ENCODE measurements at places on chromosomes 1 and 21. TPM values are rescaled to one million over a fixed set of nuclear protein-coding genes. Genes with fewer than 3 reads are reported as not detected.

The LINGO4 gene
- not detected for total RNA-seq

The ADGRB2 gene
- 34.8 TPM for total RNA-seq

- DNase-seq, result no peak
- H3K27me3 ChIP-seq, result no peaks in the 10 kb centered on the region
- peak overlapping the region; percentile 70 for H3K27ac ChIP-seq
- H3K36me3 ChIP-seq, result peaks cover 11% of the 10 kb centered on the region
- H3K4me1 ChIP-seq, result peaks cover 60% of the 10 kb centered on the region
Observed at GRCh38 chr1:214416417-214416816, 135.0 kb downstream of the PTPN14 start.

DNA sequence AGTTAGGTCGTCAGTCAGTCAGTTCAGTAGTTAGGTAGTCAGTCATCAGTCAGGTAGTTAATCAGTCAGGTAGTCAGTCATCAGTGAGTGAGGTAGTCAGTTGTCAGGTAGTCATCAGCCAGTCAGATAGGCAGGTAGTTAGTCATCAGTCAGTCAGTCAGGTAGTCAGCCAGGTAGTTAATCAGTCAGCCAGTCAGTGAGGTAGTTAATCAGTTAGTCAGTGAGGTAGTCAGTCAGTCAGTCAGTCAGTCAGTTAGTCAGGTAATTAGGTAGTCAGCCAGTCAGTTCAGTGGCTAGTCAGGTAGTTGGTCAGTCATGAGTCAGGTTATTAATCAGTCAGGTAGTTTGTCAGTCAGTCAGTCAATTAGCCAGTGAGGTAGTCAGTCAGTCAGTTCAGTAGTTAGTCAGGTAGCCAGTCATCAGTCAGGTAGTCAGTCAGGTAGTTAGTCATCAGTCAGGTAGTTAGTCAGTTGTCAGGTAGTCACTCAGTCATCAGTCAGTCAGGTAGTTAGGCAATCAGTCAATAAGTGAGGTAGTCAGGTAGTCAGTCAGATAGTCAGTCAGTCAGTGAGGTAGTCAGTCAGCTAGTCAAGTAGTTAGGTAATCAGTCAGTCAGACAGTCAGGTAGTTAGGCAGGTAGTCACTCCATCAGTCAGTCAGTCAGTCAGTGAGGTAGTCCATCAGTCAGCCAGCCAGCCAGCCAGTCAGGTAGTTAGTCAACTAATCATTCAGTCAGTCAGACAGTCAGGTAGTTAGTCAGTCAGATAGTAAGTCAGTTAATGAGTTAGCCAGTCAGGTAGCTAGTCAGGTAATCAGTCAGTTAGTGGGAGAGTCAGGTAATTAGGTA lies 16.2 kb downstream of the KRTAP10-1 start:
- H3K27me3 ChIP-seq, result no peaks in the 10 kb centered on the region
- H3K36me3 ChIP-seq, result no peaks in the 10 kb centered on the region
- no peaks in the 10 kb centered on the region for H3K4me1 ChIP-seq

GRCh38 chr1:208497866-208498541 lies 253.8 kb upstream of the PLXNA2 start:
- H3K27ac ChIP-seq, result no peak overlapping the region
- no peak overlapping the region for H3K4me3 ChIP-seq
- no peaks in the 10 kb centered on the region for H3K27me3 ChIP-seq
- no peaks in the 10 kb centered on the region for H3K4me1 ChIP-seq
- no peaks in the 10 kb centered on the region for H3K36me3 ChIP-seq
- DNase-seq, result no peak

DNA sequence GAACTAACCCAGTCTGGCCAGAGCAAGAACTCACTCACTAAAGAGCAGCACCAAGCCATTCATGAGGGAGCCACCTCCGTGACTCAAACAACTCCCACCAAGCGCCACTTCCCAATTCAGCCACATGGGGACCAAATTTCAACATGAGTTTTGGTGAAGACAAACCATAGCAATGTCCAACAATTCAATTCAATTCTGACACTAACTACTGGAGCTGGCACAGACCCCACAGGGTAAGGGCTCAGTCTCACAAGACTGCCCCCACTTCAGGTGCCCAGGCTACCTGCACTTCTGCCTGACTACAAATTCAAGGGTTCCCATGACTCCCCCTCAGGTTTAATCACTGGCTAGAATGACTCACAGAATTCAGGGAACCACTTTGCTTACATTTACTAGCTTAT lies 48.8 kb upstream of the RAP1A start:
- no peak overlapping the region for H3K27ac ChIP-seq
- no peak for DNase-seq
- no peaks in the 10 kb centered on the region for H3K4me1 ChIP-seq
- no peaks in the 10 kb centered on the region for H3K36me3 ChIP-seq
- no peak overlapping the region for H3K4me3 ChIP-seq

The LRRC47 gene
- 51.0 TPM for total RNA-seq

GRCh38 chr1:63984257-63984929 lies 210.6 kb downstream of the ROR1 start:
- H3K27me3 ChIP-seq, result no peaks in the 10 kb centered on the region
- no peaks in the 10 kb centered on the region for H3K36me3 ChIP-seq
- H3K4me1 ChIP-seq, result peaks cover 16% of the 10 kb centered on the region
- DNase-seq, result no peak
- no peak overlapping the region for H3K27ac ChIP-seq

The OR2M4 gene
- total RNA-seq, result not detected

The DIRAS3 gene
- total RNA-seq, result not detected

GRCh38 chr1:101664726-101665125 lies 332.0 kb downstream of the OLFM3 start:
- no peak overlapping the region for H3K4me3 ChIP-seq
- no peak for DNase-seq
- H3K36me3 ChIP-seq, result no peaks in the 10 kb centered on the region

The SV2A gene
- 2.9 TPM for total RNA-seq

GRCh38 chr21:18495523-18495922 lies 91.9 kb upstream of the TMPRSS15 start:
- H3K27me3 ChIP-seq, result no peaks in the 10 kb centered on the region
- no peak for DNase-seq
- H3K4me3 ChIP-seq, result no peak overlapping the region
- H3K27ac ChIP-seq, result no peak overlapping the region
- H3K4me1 ChIP-seq, result no peaks in the 10 kb centered on the region

DNA sequence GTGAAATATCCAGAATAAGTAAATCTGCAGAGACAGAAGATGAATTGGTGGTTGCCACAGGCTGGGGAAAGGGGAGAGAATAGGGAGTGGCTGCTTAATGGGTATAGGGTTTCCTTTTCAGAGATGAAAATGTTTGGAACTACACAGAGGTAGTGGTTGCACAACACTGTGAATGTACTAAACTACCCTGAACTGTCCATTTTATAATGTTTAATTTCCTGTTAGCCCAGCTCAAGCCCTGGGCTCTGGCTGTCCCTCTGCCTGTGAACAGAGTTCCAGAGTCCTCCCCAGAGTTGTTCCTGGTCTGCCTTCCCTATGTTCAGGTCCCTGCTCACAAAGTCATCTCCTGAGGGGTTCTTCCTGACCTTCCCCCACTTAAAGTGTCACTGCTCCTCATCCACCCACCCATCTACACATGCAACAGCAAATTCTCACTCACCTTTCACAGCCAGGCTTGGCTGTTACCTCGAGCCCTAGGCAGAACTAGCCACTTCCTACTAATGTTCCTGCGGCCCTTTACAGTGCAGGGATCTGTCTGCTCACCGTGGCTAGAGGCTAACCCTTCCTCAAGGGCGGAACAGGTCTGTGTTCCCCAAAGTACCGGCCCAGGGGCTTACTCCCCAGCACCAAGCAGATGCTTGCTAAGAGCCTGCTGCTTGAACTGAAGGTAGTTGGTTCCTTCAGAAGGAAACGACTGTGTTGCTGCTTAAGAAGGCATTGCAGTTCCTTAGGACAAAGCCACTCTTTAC lies 22.4 kb downstream of the DHCR24 start:
- H3K27me3 ChIP-seq, result no peaks in the 10 kb centered on the region
- no peak overlapping the region for H3K27ac ChIP-seq
- DNase-seq, result no peak
- no peaks in the 10 kb centered on the region for H3K4me1 ChIP-seq
- no peak overlapping the region for H3K4me3 ChIP-seq

DNA sequence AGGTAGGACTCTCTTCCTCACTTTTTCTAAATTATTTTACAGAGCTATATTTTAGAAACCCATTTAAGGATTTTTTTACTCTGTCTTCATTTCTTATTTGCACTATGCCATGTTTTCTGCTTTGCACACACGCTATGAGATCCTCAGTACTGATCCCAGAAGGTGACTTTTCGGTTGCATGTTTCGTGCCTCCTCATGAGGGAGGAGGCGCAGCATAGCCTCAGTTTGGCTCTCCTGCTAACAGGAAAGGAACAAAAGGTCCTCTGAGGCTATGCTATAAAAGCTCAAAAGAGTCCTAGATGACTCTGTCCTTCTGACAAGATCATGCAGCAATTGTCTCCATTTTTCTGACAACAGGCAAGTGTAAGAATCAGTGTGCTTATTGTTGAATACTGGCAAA lies 189.7 kb downstream of the GPR52 start:
- no peaks in the 10 kb centered on the region for H3K4me1 ChIP-seq
- DNase-seq, result no peak
- H3K27me3 ChIP-seq, result no peaks in the 10 kb centered on the region

The AJAP1 gene
- not detected for total RNA-seq

- H3K36me3 ChIP-seq, result no peaks in the 10 kb centered on the region
- H3K27ac ChIP-seq, result no peak overlapping the region
- DNase-seq, result no peak
- no peaks in the 10 kb centered on the region for H3K27me3 ChIP-seq
Observed at GRCh38 chr1:118360817-118361216, 175.8 kb upstream of the SPAG17 start.

DNA sequence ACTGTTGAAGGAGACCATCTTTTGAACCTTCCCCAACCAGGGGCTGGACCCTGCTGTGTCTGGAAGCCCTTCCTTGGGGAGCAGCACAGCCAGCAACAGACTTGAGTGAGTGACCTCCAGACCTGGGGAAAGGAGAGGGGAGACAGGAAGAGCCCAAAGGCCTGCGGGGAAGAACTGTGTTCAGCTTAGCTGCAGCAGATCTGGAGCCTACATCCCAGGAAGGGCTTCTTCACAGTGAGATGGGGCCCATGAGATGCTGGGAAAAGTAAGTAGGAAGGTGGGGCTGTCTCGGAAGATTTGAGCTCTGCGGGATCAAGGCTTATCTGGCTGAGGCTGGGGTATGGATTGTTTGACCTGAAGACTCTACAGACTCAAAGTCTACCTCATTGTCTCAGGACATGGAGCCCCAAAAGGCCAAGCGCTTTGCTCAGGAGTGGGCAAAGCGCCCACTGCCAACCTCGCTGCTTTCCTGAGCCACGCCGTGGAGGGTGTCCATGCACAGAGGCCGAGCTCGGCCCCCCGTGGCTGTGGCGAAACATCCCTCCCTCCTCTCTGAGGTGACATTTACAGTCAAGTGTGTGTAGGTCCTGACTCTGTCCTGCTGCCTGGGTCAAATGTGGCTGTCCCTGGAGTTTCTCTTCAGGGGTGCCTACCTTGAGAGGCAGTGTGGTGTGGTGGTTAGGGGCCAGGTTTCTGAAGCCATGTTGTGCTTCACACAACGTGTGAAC lies 24.5 kb downstream of the SPOCD1 start:
- H3K27ac ChIP-seq, result no peak overlapping the region
- no peak overlapping the region for H3K4me3 ChIP-seq
- no peaks in the 10 kb centered on the region for H3K36me3 ChIP-seq
- 0 out of 2 replicates have a peak, but pooled peaks cover 12% of the 10 kb centered on the region for H3K4me1 ChIP-seq

DNA sequence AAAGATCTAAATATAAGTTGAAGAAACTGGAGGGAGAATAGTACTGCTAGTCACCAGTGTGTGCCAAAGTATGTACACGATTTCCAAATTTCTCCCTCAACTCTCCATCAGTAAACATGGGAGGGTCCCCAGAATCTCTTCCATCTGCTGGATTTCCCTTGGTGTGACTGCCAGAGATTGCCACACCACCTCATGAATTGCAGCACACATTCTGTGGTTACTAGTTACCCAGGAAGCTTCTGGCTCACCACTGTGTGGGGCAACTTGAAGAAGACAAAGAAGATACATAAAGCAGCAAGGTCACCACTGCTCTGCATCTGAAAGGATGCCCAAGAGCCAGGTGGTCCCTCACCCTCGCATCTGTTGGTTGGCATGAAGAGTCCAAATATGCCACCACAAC lies 191.7 kb upstream of the ESRRG start:
- no peak for DNase-seq
- no peaks in the 10 kb centered on the region for H3K36me3 ChIP-seq
- H3K4me3 ChIP-seq, result no peak overlapping the region
- no peak overlapping the region for H3K27ac ChIP-seq

GRCh38 chr1:1033731-1034438 lies 14.0 kb downstream of the AGRN start:
- no peaks in the 10 kb centered on the region for H3K27me3 ChIP-seq
- H3K36me3 ChIP-seq, result no peaks in the 10 kb centered on the region
- DNase-seq, result no peak
- H3K4me1 ChIP-seq, result no peaks in the 10 kb centered on the region
- no peak overlapping the region for H3K4me3 ChIP-seq
- H3K27ac ChIP-seq, result no peak overlapping the region

DNA sequence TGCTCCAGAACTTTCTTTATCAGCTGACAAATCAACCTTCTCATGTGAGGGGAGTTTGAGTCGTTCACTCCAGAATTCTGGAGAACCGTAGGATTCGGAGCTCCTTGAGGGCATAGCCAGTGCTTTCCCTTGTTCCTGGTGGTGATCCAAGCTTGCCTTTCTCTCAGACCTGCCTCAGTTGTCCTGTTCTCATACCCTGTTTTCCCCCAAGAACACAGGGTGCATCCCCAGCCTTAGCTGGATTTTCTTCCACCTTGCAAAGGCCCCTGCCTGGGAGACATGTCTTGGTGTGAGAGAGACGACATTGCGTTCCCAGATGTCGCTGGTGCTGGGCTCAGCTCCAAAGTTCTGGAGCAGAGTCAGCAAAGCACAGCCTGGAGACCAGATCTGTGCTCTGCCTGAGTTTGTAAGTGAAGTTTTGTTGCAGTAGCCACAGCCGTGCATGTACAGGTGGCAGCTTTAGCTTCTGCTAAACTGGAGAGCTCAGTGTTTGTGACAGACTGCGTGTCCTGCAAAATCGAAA lies 40.0 kb downstream of the ABCG1 start:
- H3K4me1 ChIP-seq, result no peaks in the 10 kb centered on the region
- H3K4me3 ChIP-seq, result no peak overlapping the region
- no peak for DNase-seq
- no peak overlapping the region for H3K27ac ChIP-seq
